ENCODE measurements at places on chromosomes 13 and 19. TPM values are rescaled to one million over a fixed set of nuclear protein-coding genes. Genes with fewer than 3 reads are reported as not detected.

DNA sequence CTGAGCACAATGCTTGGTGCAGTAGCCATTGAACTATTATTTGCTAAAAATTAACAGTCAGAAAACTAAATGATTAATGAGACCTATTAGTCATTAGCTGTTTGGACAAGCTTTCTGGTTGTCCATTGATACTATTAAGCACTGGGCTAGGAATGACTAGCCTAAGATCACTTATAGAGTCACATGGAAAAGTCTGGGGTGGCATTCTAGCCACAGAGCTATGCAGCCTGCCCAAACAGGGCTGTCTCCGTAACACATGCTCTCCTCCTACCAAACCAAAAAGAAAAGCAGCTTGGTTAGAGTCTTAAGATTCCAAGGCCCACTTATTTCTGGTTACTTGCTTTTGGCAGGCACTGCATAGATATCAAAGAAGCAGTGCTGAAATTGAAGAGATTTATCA, 193.5 kb upstream of the NBEA start:
- no peak overlapping the region for H3K4me3 ChIP-seq
- H3K36me3 ChIP-seq: no peaks in the 10 kb centered on the region
- H3K27me3 ChIP-seq: no peaks in the 10 kb centered on the region
- peaks cover 37% of the 10 kb centered on the region for H3K4me1 ChIP-seq
- DNase-seq: no peak
- peak overlapping the region; percentile 87 for H3K27ac ChIP-seq

DNA sequence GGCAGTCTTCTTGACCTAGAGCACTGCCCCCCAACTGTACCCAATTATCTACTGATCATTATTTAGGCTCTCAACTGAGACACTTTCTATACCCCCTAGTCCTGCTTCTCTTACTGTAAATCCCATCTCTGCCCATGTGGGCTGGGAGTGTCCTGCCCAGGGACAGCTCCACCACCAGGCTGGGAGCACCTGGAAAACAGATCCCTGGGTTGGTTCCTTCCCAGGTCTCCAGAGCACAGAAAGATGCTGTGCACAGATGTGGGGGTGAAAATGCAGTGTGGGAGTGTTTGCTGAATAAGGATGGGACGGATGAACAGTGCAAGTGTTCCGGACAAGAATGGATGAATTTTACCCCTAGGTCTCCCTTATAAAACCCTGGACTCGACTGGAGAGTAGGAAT, 12.7 kb downstream of the CYP4F2 start:
- H3K36me3 ChIP-seq: no peaks in the 10 kb centered on the region
- H3K27me3 ChIP-seq: peaks cover 71% of the 10 kb centered on the region
- DNase-seq: no peak
- no peak overlapping the region for H3K4me3 ChIP-seq
- H3K27ac ChIP-seq: no peak overlapping the region

LCP1 gene
- total RNA-seq: 14.1 TPM

- peaks cover 41% of the 10 kb centered on the region for H3K36me3 ChIP-seq
- peaks cover 35% of the 10 kb centered on the region for H3K4me1 ChIP-seq
- no peaks in the 10 kb centered on the region for H3K27me3 ChIP-seq
- no peak overlapping the region for H3K4me3 ChIP-seq
Observed at GRCh38 chr13:41944229-41944628, 16.7 kb downstream of the VWA8 start.

DNA sequence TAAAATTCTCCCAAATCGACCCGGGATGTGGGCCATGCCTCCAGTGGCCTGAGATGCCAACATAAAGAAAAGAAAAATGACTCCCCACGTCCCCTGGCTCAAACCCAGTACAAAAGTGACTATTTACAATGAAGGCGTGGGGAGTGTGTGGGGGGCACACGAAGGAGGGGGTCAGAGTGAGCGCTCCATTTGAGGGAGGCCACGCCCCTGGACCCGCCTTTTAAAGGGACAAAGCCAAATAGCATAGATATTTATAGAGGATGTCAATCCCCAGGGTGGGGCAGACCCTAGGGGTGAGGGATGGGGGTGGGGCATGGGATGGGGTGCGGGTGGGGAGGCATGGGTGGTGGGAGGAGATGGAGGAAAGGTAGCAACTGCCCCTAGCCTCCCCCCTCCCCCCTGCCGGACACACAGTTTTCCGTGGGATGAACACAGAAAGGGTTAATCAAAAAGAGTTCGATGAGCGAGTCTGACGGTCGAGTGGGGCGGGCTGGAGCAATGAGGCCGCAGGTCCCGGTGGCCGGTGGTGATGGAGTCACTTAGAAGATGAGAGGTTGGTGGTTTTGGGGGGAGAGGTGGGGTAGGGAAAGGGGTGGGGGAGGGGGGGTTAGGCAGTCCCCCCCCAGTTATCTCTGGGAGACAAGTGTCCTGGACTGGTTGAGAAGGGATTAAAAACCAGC, 20.1 kb upstream of the NANOS2 start:
- H3K27ac ChIP-seq: no peak overlapping the region
- no peak for DNase-seq
- H3K27me3 ChIP-seq: peaks cover 91% of the 10 kb centered on the region
- no peak overlapping the region for H3K4me3 ChIP-seq

PSG4 gene
- total RNA-seq: not detected

MYBPC2 gene
- not detected for total RNA-seq

RASAL3 gene
- 1.5 TPM for total RNA-seq

GRCh38 chr13:113905942-113906341, 42.1 kb upstream of the GAS6 start:
- no peak overlapping the region for H3K27ac ChIP-seq
- H3K4me1 ChIP-seq: peaks cover 15% of the 10 kb centered on the region
- no peaks in the 10 kb centered on the region for H3K36me3 ChIP-seq
- DNase-seq: no peak

DNA sequence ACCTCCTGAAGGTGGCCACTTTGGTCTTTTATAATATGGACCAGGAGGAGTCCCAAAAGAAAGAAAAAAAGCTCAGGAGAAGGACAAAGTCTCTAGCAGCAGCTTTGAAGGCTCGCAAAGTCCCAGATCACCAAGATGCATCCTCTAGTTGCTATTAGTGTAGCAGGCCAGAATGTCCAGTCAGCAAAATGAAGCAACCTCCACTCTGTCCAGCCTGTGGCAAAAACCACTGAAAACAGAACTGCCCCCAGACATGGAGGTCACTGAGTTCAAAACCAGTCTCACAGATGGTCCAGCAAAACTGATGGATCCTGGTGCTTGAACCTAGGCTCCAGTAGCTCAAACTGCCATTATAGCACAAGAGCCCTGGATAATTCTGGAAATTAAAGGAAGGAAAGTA, 10.4 kb downstream of the LILRB4 start:
- H3K36me3 ChIP-seq: no peaks in the 10 kb centered on the region
- no peaks in the 10 kb centered on the region for H3K4me1 ChIP-seq
- H3K27me3 ChIP-seq: peaks cover 35% of the 10 kb centered on the region
- DNase-seq: no peak

DNA sequence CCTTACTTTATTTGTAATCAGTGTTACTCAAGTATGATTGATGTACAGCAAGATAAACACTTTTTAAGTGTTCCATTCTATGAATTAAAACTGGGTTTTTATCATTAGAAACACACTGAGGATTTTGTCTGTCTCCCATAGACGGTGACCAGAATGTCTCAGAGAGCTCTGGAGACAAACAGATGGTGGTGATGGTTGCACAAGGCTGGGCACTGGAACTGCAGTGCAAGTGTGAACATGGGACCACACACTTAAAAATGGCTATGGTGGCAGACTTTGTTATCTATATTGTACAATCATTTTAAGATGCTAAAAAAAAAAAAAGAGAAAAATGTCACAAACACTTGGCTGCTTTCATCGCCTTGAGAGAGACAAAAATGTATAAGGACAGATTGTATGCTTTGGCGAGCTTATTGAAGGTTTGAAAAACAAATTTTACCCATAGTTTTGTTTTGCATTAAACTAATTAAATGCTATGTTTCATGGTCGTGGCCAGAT, 273.0 kb downstream of the SHISA2 start:
- H3K27ac ChIP-seq: no peak overlapping the region
- H3K4me3 ChIP-seq: no peak overlapping the region
- peaks cover 32% of the 10 kb centered on the region for H3K27me3 ChIP-seq
- DNase-seq: no peak
- no peaks in the 10 kb centered on the region for H3K4me1 ChIP-seq

DNA sequence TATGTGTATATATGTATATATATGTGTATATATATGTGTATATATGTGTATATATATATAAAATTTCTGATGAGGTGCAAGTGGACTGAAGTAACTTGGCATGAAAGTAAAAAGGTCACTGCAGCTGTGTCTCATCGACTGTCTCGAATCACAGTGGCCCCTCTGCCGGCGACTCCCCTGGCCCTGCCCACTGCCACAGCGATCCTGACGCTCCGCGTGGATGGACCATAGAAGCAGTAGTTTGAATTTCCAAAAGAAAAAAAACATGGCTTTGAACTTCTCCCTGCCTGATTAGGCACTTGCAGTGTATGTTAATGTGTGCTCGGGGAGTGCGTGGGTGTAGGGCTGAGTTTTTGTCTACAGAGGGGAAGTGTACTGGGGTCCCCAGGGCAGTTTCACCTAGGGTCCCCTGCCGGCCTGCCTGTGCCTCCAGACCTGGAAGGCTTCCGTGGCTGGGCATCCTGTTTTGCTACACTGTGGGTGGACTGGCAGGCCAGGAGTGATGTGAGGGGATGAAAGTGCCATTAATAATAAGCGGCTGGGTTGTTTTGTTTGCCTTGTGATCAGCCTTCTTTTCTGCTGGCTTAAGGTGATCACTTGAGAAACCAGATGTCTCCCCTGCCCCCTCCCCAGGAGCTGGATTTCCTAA, 10.8 kb downstream of the ZIC5 start:
- H3K27me3 ChIP-seq: peaks cover 100% of the 10 kb centered on the region
- DNase-seq: no peak
- H3K27ac ChIP-seq: no peak overlapping the region
- no peak overlapping the region for H3K4me3 ChIP-seq
